ENCODE measurements at places on chromosomes 1 and 21.

- no peak for ATAC-seq
These were observed 49.8 kb downstream of the CSMD2 start for GRCh38 chr1:34115233-34115632.

DNA sequence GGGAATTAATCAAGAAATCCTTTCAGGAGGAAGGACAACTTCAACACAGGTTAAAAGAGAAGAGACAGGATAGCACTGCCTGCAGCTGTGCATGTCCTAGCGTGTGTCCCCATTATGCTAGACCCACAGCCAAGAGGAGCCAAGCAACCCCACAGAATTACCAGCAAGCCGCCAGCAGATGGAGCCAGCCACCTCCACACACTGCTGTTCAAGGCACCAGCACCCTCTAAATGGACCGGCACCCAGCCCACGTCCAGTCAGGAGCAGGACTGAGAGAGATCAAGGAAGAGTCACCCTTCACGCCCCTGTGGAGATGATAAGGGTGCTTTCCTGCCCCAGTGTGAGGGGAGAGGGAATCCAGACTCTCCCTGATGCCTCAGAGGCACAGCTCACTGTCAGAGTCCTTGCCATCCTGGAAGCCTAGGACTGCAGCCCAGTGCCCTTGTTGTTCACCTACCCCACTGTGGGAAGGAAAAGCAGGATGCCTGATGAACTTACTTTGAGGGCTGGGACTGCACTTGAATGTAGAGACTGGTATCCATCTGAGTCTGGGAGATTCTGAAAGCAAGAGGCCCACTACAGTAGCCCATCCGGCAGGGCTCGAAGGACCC, 37.1 kb upstream of the CTTNBP2NL start:
- peak; percentile 90 for ATAC-seq

DNA sequence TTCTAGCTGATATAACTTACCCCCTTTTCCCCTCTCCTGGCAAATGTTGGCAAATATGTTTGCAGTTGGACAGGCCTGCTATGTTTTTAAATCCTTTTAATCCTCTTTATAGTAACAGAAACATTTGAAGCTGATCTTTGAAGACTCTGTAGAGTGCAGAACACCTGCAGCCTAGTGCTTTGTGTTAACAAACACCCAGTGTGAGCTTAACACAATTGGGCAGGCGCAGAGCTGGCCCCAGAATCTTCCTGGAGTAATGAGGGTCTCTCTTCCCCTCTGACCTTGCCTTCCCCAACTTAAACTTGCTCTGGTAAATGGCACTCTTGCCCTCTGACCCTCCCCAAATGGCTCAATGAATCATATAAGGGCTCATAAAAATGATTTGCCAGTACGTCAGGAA, 247.9 kb upstream of the LYPLAL1 start:
- no peak for ATAC-seq

DNA sequence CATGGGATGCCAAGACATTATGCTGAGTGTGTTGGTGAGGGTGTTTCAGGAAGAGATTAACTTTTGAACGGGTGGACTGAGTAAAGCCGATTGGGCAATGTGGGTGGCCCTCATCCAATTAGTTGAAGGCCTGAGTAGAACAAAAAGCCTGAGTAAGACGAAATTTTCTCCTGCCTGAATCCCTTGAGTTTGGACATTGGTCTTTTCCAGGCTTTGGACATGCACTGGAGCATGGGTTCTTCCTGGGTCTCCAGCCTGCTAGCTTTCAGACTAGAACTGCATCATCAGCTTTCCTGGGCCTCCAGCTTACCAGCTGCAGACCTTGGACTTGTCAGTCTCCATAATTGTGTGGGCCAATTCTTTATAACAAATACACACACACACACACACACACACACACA, 63.6 kb downstream of the NIBAN1 start:
- peak; percentile 92 for ATAC-seq

DNA sequence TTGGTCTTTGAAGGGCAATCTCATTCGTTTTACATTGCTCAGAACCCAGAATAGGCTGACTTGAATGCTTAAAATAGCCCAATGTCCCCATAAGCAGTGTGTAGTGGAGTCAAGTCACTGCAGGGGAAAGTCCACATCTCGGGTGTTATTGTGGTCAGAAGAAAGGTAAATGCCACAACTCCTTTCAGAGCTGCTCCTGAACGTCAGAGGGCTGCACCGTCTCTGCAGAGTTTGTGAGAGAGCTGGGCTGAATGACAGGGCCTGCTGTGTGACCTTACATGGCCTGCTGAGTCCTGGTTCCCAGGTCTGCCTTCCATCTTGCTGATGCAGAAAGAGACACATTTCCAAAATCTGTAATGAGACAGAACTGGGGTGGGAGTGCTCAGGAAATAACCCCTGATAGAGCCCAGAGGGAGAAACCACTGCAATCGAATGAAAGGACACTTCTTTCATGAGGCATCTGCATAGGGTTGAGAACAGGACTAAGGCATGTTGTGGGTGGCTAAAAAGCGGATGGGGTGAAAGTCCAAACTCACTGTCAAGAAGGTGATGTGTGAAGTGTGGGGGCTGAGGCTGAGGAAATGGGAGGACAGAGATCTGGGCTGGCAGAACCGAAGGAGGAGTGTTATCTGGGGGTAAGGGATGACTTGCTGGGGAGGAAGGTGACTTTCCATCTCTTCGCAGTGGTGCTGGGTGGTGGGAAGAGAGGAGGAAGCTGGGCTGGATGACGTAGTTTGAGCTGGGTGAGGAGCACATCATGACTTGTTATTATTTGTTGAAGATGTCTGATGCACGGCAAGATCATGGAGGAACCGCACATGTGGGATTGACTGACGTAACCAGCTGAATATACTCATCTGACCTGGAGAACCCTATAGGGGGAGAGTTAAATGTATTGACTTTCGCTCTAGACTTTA, 33.7 kb downstream of the XCL2 start:
- no peak for ATAC-seq

DNA sequence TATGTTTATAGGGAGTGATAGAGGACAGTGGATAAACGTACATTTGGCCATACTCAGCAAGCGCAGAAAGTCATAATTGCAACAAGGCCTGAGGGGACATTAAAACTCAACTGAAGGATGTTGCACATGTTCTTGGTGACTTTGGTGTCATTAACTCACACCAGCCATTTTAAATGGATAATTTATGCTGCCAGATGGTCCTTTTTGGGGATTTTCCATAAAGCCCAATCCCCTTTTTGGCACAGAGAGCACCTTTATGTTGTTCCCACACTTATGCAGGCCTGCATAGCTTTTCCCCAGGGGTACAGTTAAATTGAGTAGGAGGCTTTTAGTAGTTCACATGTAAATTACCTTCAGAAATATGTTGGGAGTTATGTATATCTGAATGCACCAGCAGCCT, 279.6 kb downstream of the NFIA start:
- ATAC-seq = no peak

DNA sequence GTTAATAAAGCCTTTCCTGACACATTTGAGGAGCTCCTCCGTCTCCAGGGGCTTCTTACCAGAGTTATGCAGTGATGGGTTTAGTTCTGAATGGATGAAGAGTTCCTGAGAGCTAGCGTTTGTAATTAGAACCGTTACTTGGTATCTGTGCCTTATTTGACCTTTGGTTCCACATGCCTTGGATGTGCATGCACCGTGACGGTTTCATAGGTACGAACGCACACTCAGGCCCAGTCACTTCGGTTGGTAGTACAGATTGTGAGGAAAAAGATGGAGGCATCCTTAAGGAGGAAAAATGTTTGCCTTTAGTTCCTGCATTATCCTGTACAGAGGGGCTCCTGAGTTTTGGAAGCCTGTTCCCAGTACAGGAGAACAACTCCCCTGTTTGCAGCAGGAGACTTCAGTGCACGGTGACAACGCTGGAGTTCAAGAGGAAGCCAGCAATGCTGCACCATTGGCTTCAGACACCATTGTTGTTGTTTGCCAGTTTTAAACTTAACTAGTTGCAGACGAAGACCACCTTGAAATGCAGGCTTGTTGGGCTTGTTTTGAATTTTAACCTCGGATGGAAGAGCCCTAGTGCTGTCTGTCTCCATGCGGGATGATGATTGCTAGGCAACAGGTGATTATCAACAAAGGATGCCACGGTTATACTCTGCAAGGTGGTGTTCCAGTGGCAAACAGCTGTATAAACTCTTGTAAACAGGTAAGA, 8.2 kb downstream of the RBM15 start:
- ATAC-seq = no peak

- ATAC-seq = no peak
These were observed 74.1 kb upstream of the AKT3 start for GRCh38 chr1:243924188-243924587.
